Activated CD8-positive, alpha-beta memory T cell treated with anti-CD3 and anti-CD28 coated beads, Interleukin-2, amount 10 ng/mL, durations not matched to agents 7 days and 5 days (primary cell): ENCODE measurements at places on chromosomes 3 and 15.

GRCh38 chr3:160698599-160699195 lies 21.7 kb downstream of the ARL14 start:
- no peak overlapping the region for H3K27ac ChIP-seq
- H3K27me3 ChIP-seq, result peaks cover 24% of the 10 kb centered on the region
- H3K4me3 ChIP-seq, result no peak overlapping the region

DNA sequence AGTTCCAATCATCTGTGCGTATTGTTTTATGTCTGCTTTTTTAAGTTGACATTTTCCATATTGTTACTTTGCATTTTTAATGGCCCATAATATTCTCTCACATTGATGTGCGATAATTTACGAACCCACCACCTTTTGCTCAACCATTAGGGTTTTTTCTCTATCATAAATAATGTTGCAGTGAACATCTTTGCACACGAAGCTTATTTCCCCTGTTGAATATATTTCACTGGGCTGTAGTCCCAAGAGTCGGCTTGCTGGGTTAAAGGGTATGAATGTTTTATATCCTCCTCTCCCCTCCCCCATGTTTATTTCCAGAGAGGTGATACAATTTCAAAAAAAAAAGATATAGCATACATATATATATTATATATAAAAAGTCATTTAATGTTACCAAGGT lies 272.7 kb upstream of the RGMA start:
- no peak overlapping the region for H3K4me3 ChIP-seq
- H3K4me1 ChIP-seq, result no peaks in the 10 kb centered on the region
- H3K27ac ChIP-seq, result no peak overlapping the region
- no peak for DNase-seq
- no peaks in the 10 kb centered on the region for H3K36me3 ChIP-seq

DNA sequence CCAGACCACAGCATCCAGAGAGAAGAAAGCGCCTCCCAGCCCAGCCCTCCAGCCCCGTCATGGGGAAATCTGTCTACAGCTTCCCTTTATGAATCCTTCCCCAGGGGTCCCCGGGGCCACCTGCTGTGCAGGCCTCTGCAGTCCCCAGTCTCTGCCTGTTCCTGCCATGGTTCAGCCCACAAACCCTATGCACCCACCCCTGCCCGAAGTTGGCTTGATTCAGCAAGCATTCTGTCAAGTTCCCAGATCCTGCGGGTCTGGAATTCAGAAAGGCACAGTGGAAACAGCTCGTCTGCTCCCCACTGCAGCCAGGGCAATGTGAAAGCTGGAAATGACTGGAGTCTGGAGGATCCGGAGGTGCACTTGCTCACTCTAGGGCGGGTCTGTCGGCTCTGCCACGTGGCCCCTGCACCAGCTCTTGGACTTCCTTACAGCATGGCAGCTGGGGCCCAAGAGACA lies 2.9 kb upstream of the OCA2 start:
- no peak for DNase-seq
- H3K27ac ChIP-seq, result no peak overlapping the region
- H3K4me1 ChIP-seq, result peaks cover 23% of the 10 kb centered on the region
- H3K4me3 ChIP-seq, result no peak overlapping the region
- H3K36me3 ChIP-seq, result peaks cover 3% of the 10 kb centered on the region
- peaks cover 55% of the 10 kb centered on the region for H3K27me3 ChIP-seq

DNA sequence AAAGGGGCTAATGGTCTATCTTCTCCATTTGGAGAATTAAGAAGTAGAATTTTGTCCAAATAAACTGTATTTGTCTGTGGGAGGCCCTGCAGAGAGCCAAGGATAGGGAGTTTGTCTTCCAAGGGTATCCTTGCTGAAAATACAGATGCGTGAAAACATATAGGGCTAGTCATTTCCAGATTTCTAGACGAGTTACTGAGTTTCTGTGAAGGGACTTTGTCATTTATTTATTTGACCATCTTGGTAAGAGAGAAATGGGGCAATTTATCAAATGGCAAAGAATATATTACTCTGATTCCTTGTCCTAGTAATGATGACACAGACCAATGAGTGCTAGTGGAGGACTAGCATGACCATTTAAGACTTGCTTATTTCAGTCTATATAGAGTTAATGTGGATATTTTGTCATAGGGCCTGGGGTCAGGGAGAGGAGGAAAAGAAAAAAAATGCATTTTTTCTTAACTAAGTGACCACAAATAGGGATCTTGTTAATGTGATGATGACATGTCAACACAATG lies 376.6 kb upstream of the ONECUT1 start:
- no peak overlapping the region for H3K27ac ChIP-seq
- no peaks in the 10 kb centered on the region for H3K36me3 ChIP-seq
- no peak overlapping the region for H3K4me3 ChIP-seq
- DNase-seq, result no peak
- no peaks in the 10 kb centered on the region for H3K4me1 ChIP-seq

DNA sequence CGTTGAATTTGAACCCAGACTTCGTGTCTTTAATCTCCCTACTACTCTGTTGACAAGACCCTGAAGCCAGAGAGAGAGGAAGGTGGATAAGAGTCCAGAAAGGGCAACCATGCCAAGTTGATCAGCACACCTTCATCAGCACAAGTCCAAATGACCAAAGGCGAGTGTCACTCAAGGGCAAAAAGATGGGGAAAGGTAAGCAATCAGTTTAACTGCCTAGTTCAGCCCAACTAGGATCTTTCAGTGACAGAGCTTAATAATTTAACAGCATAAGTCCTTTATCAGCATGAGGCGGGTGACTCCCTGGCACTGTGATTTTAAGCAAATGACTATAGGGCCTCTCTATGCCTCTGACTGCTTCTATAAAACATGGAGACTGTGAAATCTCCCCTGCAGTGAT lies 6.2 kb downstream of the SUCLG2 start:
- H3K27me3 ChIP-seq, result no peaks in the 10 kb centered on the region
- no peak overlapping the region for H3K27ac ChIP-seq
- no peak overlapping the region for H3K4me3 ChIP-seq
- peaks cover 37% of the 10 kb centered on the region for H3K4me1 ChIP-seq
- DNase-seq, result no peak

GRCh38 chr3:48966876-48967361 lies 23.1 kb upstream of the P4HTM start:
- H3K36me3 ChIP-seq, result peaks cover 45% of the 10 kb centered on the region
- peaks cover 26% of the 10 kb centered on the region for H3K4me1 ChIP-seq
- no peaks in the 10 kb centered on the region for H3K27me3 ChIP-seq
- no peak for DNase-seq
- H3K4me3 ChIP-seq, result no peak overlapping the region
- H3K27ac ChIP-seq, result peak overlapping the region; percentile 48

- peaks cover 20% of the 10 kb centered on the region for H3K36me3 ChIP-seq
- H3K27ac ChIP-seq, result peak overlapping the region; percentile 87
- no peaks in the 10 kb centered on the region for H3K27me3 ChIP-seq
Observed at GRCh38 chr15:44308415-44308814, 19.9 kb downstream of the GOLM2 start.

GRCh38 chr3:155179966-155180757 lies 100.0 kb downstream of the MME start:
- no peaks in the 10 kb centered on the region for H3K27me3 ChIP-seq
- H3K4me3 ChIP-seq, result no peak overlapping the region
- no peak for DNase-seq
- no peak overlapping the region for H3K27ac ChIP-seq
- H3K36me3 ChIP-seq, result no peaks in the 10 kb centered on the region

GRCh38 chr3:47641739-47642138 lies 63.1 kb upstream of the CSPG5 start:
- no peak overlapping the region for H3K4me3 ChIP-seq
- no peak overlapping the region for H3K27ac ChIP-seq
- no peak for DNase-seq
- peaks cover 2% of the 10 kb centered on the region for H3K4me1 ChIP-seq
- no peaks in the 10 kb centered on the region for H3K27me3 ChIP-seq

DNA sequence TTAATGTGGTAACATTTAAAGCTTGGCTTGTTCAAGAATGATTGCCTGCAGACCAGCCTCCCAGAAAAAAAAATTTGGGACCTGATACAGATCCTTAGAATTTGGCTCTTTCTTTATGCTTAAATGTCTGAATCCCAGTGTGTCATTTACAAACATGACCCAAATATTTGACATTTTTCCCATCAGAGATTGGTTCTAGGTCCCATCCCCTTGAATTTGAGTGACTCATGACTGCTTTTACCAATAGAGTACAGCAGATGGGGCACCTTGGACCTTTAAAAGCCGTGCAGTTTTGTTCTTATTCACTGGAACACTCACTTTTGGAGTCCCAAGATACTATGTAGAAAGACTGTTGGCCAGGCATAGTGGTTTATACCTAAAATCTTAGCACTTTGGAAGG lies 231.6 kb downstream of the ZIC1 start:
- no peak overlapping the region for H3K4me3 ChIP-seq
- no peaks in the 10 kb centered on the region for H3K4me1 ChIP-seq
- no peak overlapping the region for H3K27ac ChIP-seq
- H3K36me3 ChIP-seq, result no peaks in the 10 kb centered on the region
- no peak for DNase-seq
- no peaks in the 10 kb centered on the region for H3K27me3 ChIP-seq

DNA sequence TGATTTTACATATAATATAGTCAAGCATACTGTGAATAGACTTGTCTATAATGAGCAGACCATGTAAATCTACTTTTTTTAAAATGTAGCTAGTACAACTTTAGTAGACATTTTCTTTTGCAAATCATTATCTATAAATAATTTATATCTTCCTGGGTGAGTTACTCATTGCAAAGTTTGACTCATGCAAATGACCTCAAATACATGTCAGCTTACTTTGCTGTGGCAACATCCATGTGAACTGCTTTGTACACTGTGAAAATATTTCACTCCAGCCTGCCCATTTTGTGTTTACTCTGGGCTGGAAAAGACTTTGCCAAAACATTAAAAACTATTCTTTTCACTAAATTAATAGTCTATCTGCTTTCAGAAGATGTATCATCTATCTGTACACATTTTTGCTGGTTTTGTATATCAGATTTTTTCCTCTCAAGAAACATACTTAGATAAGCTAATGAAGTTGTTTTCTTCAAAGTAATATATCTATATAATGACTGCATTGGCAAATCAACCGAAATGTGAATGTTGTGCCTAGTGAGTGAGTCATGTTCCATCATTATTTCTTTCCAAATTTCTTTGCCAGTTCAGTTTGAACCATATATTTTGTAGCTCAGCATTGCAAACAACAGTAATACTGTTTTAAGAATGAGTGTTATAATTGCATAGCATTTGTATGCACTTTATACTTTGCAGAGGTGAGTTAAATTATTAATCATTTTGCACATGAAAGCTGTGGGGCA lies 26.5 kb downstream of the IGSF10 start:
- no peak overlapping the region for H3K4me3 ChIP-seq
- DNase-seq, result no peak
- H3K27me3 ChIP-seq, result no peaks in the 10 kb centered on the region
- H3K27ac ChIP-seq, result no peak overlapping the region
- peaks cover 3% of the 10 kb centered on the region for H3K4me1 ChIP-seq
- H3K36me3 ChIP-seq, result no peaks in the 10 kb centered on the region

- peak overlapping the region; percentile 85 for H3K4me3 ChIP-seq
- H3K4me1 ChIP-seq, result peaks cover 51% of the 10 kb centered on the region
- peak overlapping the region; percentile 94 for H3K27ac ChIP-seq
- H3K36me3 ChIP-seq, result peaks cover 28% of the 10 kb centered on the region
- no peak for DNase-seq
- H3K27me3 ChIP-seq, result no peaks in the 10 kb centered on the region
Observed at GRCh38 chr3:100402256-100402655, 917 bp downstream of the LNP1 start.

GRCh38 chr3:56197259-56197965 lies 270.9 kb downstream of the ERC2 start:
- no peak overlapping the region for H3K27ac ChIP-seq
- no peak for DNase-seq
- H3K4me1 ChIP-seq, result no peaks in the 10 kb centered on the region
- no peak overlapping the region for H3K4me3 ChIP-seq

DNA sequence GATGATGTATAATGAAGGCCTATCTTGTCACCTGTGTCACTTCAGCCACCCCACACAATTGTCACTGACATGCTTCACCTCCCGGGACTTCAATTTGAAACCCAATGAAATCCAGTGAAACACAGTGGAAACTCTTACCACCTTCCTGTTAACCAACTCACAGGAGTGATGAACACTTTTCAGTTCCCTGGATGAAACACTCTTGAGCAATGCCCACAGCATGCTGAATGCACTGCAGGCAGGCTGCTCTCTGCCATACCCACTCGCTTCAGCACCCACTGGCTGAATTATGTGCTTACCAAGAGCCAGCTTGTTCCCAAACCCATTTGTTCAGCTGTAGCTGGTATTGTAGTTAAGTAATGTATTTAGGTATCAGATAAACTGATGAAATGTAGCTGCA lies 47.0 kb downstream of the MAP2K1 start:
- H3K27ac ChIP-seq, result no peak overlapping the region
- peaks cover 17% of the 10 kb centered on the region for H3K4me1 ChIP-seq
- H3K36me3 ChIP-seq, result peaks cover 31% of the 10 kb centered on the region
- no peaks in the 10 kb centered on the region for H3K27me3 ChIP-seq
- DNase-seq, result no peak
- H3K4me3 ChIP-seq, result no peak overlapping the region

- H3K4me3 ChIP-seq, result peak overlapping the region; percentile 100
- peaks cover 43% of the 10 kb centered on the region for H3K36me3 ChIP-seq
- H3K27ac ChIP-seq, result peak overlapping the region; percentile 100
- peaks cover 43% of the 10 kb centered on the region for H3K4me1 ChIP-seq
- peak; percentile 41 for DNase-seq
- H3K27me3 ChIP-seq, result no peaks in the 10 kb centered on the region
Observed at GRCh38 chr15:41334293-41335120, 1.8 kb downstream of the NUSAP1 start.

DNA sequence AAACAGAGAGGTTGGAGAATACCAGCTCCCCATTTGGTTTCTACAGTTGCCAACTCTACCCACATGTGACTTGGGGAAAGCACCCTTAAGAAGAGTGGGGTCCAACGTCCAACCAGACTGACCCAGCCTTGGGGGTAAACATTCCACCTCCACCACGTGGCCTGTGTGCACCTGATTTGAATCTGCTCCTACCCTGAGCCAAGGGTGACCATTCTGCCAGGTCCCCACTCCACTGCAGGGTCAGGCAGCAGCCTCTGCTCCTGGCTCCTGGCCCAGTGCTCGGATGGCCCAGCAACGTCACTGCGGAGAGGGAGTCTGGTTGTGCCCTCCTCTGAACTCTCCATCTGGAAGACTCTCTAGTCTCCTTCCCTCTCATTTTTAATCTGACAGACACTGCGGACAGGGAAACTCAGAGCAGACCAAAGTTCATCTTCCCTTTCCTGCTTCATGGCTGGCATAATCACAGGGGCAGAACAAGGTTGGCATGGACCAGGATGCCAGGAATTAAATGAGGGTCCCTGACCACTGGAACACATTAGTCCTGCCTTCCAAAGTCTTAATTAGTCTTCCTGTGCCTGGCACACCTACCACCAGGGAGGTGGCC lies 29.4 kb downstream of the FHIT start:
- DNase-seq, result no peak
- H3K4me1 ChIP-seq, result no peaks in the 10 kb centered on the region
- no peak overlapping the region for H3K27ac ChIP-seq
- H3K27me3 ChIP-seq, result no peaks in the 10 kb centered on the region
- H3K36me3 ChIP-seq, result no peaks in the 10 kb centered on the region

DNA sequence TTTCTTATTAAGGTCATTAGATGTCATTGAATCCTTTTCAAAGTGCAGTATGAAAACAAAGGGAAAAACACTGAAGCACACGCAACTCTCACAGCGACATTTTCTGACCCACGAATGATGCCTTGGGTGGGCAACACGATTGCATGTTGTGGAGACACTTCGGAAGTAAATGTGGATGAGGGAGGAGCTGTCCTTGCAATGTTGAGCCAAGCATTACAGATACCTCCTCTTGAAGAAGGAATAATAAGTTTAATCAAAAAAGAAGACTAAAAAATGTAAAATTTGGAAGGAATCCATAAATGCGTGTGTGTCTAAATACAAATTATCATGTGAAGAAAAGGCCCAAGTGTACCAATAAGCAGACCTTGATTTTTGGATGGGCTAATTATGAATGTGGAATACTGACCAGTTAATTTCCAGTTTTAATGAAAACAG lies 16.9 kb downstream of the THBS1 start:
- no peak overlapping the region for H3K4me3 ChIP-seq
- H3K27me3 ChIP-seq, result peaks cover 5% of the 10 kb centered on the region
- peaks cover 8% of the 10 kb centered on the region for H3K4me1 ChIP-seq
- no peaks in the 10 kb centered on the region for H3K36me3 ChIP-seq
- DNase-seq, result no peak
